ENCODE measurements at places on chromosomes 16 and 17.

- no peak for DNase-seq
Measured at GRCh38 chr16:62050793-62051192, 14.6 kb upstream of the CDH8 start.

DNA sequence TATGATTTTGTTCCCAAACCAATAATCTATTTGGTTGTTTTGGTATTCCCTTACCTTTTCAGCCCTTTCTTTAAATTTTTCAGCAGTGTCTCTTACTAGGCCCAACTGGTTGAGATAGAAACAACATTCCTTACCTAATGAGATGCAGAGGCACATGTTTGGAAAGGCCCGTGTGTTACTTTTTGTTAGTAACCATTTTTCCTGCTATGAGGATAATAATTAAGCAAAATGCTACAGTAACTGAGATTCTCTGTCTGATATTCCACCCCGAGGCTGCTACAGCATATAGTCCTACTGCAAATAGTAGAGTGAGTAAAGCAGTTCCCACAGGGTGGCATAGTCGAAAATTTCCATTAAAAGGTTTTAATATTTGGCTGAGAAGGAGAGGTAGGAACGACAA, 10.0 kb upstream of the B4GALNT2 start:
- DNase-seq, result no peak

DNA sequence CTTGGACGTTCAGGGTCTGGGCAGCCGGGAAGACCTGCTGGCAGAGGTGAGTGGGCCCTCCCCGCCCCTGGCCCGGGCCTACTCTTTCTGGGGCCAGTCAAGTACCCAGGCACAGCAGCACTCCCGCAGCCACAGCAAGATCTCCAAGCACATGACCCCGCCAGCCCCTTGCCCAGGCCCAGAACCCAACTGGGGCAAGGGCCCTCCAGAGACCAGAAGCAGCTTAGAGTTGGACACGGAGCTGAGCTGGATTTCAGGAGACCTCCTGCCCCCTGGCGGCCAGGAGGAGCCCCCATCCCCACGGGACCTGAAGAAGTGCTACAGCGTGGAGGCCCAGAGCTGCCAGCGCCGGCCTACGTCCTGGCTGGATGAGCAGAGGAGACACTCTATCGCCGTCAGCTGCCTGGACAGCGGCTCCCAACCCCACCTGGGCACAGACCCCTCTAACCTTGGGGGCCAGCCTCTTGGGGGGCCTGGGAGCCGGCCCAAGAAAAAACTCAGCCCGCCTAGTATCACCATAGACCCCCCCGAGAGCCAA, 8.6 kb upstream of the ABCC3 start:
- no peak for DNase-seq

GRCh38 chr17:4738136-4739121, 1.2 kb upstream of the ZMYND15 start:
- DNase-seq, result no peak

DNA sequence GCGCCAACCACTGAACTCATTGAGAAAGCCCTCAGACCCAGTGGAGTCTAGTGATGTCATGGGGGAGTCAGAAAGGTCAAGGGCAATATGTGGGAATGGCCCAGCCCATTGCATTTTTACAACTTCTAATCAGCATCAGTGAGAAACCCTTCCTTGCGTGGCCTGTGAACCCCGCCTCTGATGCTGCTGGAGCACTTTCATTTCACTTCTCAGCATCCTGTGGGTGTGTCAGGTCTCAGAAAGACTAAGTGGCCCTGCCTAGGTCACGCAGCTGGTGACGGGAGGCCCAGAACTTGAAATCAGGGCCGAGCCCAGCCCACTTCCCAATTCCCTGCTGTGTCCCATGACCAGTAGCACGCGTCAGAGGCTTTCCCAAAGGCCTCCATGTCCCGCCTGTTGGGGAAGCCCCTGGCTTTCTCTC, 6.1 kb downstream of the DNAI2 start:
- DNase-seq, result no peak

DNA sequence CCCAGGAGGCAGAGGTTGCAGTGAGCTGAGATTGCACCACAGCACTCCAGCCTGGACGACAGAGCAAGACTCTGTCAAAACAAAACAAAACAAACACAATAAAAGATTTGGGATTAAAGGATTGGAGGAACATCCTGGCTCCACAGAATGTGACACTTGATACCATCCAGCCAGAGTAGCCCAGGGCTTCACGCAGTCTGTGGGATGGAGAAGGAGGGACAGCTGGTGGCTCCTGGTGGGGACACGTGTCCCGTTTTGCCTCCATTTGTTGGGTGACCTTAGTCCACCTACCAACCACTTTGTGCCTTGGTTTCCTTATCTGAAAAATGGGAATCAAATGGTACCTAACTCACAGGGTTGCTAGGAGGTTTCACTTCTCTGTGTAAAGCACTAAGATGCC, 12.4 kb upstream of the CYB561 start:
- no peak for DNase-seq

- DNase-seq, result no peak
Measured at GRCh38 chr17:27575096-27575911, 55.7 kb upstream of the LGALS9 start.

DNA sequence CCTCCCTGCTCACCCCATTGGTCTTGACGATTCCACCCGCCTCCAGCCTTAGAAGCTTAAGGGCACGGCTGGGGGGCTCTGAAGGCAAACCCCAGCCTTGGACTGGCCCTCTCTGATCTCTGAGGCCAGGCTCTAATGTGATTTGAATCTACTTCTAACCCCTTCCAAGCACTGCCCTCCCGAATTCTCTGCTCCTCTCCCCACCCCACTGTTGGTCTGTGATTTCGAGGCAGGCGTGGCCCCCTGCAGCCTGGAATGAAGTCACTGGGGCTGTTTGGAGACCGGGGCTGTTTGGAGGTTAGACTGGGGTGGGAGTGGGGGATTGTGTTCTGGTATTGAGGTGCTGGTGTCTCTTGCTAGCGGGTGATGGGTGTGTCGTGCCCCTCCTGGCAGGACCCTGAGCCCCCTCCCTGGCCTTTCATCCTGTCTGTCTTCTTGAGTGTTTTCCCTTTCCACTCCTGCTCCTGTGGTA, 2.2 kb downstream of the GRB7 start:
- no peak for DNase-seq

- DNase-seq, result no peak
Measured at GRCh38 chr16:89233678-89234490, 16.4 kb downstream of the ZNF778 start.

- no peak for DNase-seq
Measured at GRCh38 chr17:32261936-32262510, 3.6 kb upstream of the RHBDL3 start.

- peak; percentile 53 for DNase-seq
Measured at GRCh38 chr16:2037647-2038381, 9.8 kb downstream of the NTHL1 start.

GRCh38 chr17:15431766-15432165, 35.7 kb downstream of the CDRT4 start:
- no peak for DNase-seq

DNA sequence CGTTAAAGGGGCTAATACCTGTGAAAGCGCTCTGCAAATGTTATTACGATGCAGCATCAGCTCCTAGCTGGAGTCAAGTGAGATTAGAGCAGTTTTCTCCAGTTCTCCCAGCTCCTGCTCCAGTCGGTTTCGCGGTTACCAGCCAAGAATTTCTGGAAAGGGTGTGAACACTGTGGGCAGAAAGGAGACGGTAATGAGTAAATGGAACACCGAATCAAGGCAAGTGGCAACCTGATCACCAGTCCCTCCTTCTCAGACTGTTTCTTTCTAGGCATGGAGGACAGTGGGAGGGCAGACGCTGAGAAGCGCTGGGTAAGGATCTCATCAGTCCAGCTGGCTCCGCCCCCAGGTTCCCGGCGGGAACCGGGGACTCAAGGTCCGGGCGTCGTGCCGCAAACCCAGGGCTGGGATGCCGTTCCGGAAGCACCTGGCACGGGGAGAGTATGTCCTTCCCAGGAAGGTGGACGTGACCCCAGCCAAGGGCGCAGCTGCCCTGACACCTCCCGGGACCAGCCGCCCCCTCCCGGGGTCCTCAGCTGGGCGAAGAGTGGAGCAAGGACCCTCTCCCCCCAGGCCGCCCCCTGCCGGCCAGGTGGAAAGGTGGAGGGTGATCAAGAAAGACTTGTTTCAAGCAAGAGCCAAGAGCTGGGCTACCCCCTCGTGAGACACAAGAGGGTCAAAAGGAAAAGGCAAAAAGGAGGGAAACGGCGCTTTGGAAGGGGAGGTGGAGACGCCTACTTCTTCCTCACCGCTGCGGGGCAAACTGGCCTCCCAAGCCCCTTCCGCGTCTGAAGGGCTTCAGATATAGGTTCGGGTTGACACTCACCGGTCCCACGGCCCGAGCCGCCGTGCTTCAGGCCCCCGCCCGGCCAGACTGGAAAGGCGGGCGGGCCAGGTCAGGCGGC, 481 bp downstream of the MYO19 start:
- no peak for DNase-seq

- no peak for DNase-seq
Measured at GRCh38 chr16:4803401-4803844, 990 bp upstream of the ROGDI start.

DNA sequence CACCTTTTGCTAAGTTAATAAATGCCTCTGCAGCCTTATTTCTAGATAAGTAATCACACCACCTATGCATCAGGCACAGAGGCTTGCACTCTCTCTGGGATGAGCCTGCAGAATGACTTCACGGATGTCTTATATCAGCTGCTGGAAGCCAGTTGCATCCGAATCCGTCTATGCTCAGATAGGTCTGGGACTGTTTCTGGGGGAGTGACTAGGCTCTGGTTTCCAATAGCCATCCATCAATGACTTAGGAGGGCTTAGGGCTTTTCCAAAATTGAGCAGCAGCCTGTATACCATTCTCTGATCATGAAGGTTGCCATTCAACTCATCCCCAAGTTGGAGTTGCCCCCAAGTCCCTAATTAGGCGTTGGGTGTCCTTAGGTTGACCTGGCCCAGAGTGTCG, 113.3 kb upstream of the ERCC4 start:
- no peak for DNase-seq

DNA sequence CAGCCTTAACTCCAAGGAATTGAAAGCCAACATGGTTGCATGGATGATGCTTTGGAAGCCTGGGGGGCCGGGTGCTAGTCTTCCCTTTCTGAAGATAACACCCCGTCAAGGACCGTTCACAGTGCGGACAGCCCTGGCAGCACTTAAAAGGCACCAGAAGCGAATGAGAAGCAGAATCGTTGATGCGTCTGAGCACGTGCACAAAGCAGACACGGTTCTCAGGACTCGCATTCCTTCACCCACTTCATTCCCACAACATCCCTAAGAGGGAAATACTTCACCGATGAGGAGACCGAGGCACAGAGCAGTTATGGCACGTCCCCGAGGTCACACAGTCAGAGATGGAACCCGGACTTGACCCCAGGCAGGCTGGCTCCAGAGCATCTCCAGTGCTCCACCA, 14.2 kb downstream of the TRPV1 start:
- DNase-seq, result peak; percentile 12

GRCh38 chr16:19808061-19808641, 76.5 kb downstream of the GPRC5B start:
- DNase-seq, result no peak

GRCh38 chr16:15988268-15989013, 39.0 kb downstream of the ABCC1 start:
- DNase-seq, result no peak

DNA sequence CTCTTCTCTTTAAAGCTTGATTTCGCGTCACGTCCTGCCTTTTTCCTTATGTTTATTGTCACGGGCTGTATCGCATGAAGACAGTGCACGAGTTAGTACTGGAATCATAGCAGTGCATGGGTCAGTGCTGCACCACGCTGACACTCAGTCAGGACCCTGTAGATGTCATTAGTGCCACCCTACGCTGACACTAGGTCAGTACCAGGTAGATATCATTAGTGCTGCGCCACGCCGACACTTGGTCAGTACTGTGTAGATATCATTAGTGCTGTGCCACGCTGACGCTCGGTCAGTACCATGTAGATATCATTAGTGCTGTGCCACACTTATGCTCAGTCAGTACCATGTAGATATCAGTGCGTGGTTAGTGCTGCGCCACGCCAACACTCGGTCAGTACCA, 106.2 kb upstream of the ZNF469 start:
- DNase-seq, result no peak

- DNase-seq, result no peak
Measured at GRCh38 chr17:58313815-58314705, 14.5 kb downstream of the TSPOAP1 start.

DNA sequence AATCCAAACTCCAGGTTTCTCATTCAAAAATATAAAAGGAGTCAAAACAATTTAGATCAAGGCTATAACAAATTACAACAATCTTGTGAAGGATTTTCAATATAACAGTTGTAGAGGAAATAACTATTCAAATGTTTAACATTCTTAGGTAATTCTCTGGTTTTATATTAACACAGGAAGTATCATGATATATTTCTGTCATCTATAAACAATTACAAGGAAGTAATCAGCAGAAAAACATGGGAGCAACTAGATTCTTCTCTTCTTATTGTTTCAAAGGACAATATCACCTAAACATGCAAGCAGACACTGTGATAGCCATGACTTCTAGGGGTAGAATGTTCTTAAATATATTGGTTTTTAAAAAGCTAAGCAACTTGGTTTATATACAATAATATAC, 49.9 kb downstream of the FBXL20 start:
- DNase-seq, result no peak

- no peak for DNase-seq
Measured at GRCh38 chr17:53316073-53316472, 506.7 kb upstream of the KIF2B start.

GRCh38 chr17:42783062-42783790, 2.8 kb downstream of the WNK4 start:
- peak; percentile 40 for DNase-seq

DNA sequence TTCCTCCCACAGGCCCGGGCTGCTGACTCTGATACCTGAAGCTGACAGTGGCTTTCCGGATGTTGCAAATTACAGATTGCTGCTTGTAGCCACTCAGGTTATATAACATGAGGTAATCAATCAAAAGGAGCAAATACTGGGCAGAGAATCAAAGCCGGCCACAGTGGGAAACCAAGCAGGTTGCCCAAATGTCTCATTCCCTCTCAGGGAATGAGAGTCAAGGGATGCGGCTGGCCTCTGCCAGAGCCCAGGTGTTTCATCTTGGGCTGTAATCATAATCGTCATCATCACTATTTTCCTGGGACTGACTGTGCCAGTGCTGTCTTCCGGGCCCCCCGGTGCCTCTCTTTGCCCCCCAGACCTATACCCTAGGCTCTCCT, 292.4 kb upstream of the FOXF1 start:
- no peak for DNase-seq

- peak; percentile 52 for DNase-seq
Measured at GRCh38 chr17:31558748-31559583, 167.5 kb downstream of the RAB11FIP4 start.

- DNase-seq, result no peak
Measured at GRCh38 chr17:43966276-43966675, 12.5 kb upstream of the PYY start.

Data from fibroblast of skin of left biceps (primary cell).